GM23338 (cell line): ENCODE measurements at places on chromosomes 1 and 21. TPM values are rescaled to one million over a fixed set of nuclear protein-coding genes. Genes with fewer than 3 reads are reported as not detected.

GRCh38 chr1:32900956-32901822 lies at the start of gene TMEM54:
TMEM54 (minus strand) TSS chr1:32901389; CDS start chr1:32901238, 151 bp downstream.
- peaks cover 53% of the 10 kb centered on the region for H3K27me3 ChIP-seq
- H3K4me3 ChIP-seq: peak within 1 kb of the TSS; percentile 65
- no peaks in the 10 kb centered on the region for H3K36me3 ChIP-seq
- no peak within 1 kb of the TSS for H3K27ac ChIP-seq
- peak; percentile 62 for DNase-seq

IQGAP3 gene
- total RNA-seq: 25.7 and 31.8 TPM in 2 replicates

PALMD gene
- total RNA-seq: not detected in 2 replicates

- H3K27me3 ChIP-seq: peaks cover 9% of the 10 kb centered on the region; the same call in 1 of the 2 replicates
- no peaks in the 10 kb centered on the region for H3K36me3 ChIP-seq
- no peak for DNase-seq
- H3K4me1 ChIP-seq: no peaks in the 10 kb centered on the region
Measured at GRCh38 chr1:25425098-25426085, 4.8 kb upstream of the RHCE start.
